ENCODE measurements at places on chromosomes 6 and 20.

DNA sequence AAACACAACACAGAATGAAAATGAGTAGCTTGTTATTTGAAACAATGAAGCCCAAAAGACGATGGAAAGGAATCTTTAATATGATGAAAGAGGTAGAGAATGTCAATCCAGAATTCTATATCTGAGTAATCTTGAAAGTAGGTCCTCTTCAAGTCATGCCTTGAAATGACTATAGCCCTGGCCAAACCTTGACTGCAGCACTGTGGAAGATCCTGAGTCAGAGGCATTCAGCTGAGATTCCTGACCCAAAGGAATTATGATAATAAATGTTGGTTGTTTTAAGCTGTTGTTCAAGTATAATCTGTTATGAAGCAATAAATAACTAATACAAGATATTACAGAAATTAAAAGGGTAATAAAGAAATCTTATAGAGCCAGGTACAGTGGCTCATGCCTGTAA is 64.8 kb downstream of the IBTK start:
- DNase-seq, result no peak

DNA sequence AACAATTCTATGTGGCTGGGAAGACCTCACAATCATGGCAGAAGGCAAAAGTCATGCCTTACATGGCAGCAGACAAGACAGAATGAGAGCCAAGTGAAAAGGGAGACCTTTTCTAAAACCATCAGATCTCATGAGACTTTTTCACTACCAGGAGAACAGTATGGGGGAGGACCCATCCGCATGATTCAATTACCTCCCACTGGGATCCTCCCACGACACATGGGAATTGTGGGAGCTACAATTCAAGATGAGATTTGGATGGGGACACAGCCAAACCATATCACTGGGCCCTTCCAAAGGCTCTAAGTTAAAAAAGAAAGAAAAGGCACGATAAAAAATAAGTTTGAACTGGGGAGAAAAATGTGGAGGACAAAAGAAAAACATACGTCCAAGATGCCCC is 406.9 kb upstream of the CDH4 start:
- DNase-seq, result no peak

DNA sequence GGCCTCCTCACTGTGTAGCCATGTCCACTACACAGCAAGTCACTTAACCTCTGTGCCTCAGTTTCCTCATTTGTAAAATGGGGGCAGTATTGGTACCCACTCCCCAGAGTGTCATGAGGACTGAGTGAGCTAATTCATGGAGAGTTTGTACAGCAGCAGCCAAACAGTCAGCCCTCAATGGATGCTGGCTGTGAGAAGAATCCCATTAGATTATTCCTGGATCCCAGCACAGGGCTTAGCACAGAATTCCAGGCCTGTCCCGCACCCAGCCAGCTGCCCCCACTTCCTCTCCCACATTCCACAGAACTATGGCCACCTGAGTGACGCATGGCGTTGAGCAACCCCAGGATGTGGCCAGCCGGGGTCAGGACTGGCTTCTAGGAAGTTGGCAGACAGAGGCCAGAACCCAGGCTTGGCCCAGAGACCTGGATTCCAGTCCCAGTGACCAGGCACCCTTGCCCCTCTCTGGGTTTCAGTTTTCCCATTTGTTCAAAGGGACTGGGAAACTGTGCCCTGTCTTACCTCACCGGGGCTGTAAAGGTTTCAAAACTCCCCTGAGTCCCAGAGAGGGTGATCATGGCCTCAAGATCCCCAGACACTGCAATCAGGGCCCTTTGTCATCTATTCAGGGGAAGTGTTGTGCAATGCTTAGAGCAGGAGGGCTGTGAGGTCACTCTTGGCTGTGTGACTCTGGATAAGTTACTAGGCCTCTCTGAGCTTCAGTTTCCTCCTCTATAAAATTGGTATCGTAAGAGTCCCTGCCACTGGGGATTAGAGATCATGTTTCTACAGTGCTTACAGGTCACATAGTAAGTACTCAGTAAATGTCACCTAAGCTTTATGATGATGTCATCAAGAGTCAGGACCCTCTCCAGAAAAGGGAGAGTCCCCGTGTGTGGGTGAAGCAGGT is 3.0 kb upstream of the TGM2 start:
- DNase-seq, result no peak

DNA sequence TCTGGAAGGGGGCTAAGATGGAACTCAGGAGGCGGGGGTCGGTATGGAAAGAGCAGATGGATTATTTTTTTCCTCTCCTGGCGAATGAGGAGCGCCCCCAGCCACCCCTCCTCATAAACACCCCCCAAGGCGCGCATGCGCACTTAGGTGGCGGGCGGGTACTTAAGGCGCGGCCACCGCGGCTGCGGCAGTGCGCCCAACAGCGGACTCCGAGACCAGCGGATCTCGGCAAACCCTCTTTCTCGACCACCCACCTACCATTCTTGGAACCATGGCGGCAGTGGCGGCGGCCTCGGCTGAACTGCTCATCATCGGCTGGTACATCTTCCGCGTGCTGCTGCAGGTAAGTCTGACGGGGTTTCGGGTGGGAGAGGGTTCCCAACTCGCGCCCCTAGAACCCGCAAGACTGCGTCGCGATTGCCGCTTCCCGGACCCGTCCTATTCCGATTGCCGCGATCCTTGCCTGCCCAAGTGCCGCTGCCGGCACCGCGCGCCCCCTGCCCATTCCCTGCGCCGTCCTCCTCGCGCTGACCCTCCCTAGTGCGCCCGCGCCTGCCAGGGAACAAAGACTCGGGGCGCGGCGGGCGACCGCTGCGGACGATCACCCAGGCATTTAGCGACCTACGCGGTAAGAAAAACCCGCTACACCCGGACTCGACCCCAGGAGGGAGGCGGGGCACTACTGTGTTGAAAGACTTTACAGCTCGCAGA is at the start of gene NNAT:
TSS of gene NNAT (plus strand) at position 190 of the 711 bp plus-strand sequence. CDS start at position 272, 82 bp downstream.
- no peak for DNase-seq

GRCh38 chr6:31765910-31766794 is 3.7 kb downstream of the SAPCD1 start:
- DNase-seq, result no peak

DNA sequence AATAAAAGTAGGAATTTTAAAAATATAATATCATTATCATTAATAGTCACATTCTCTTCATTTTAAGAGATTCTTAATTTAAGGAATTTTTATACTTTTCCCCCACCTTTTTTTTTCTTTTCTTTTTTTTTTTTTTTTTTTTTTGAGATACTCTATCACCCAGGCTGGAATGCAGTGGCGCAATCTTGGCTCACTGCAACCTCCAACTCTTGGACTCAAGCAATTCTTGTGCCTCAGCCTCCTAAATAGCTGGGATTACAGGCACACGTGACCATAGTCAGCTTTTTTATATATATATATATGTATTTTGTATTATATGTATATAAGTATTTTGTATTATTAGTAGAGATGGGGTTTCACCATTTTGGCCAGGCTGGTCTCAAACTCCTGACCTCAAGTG is 457.7 kb downstream of the CDKAL1 start:
- DNase-seq, result no peak

- no peak for DNase-seq
These were observed 469.7 kb downstream of the CDKAL1 start for GRCh38 chr6:21003780-21004541.

DNA sequence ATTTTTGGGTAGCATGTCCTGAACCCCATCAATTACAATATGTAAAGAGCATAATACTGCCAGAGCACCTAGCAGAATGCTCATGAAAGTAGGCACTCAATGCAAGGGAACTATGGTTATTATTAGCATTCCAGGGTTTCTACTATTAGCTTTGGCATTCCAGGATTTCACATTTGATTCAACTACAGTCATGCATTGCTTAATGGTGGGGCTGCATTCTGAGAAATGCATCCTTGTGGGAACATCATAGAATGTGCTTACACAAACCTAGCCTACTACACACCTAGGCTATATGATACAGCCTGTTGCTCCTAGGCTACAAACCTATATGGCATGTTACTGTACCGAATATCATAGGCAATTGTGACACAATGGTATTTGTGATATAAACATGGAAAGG is 247.8 kb downstream of the CD83 start:
- no peak for DNase-seq

DNA sequence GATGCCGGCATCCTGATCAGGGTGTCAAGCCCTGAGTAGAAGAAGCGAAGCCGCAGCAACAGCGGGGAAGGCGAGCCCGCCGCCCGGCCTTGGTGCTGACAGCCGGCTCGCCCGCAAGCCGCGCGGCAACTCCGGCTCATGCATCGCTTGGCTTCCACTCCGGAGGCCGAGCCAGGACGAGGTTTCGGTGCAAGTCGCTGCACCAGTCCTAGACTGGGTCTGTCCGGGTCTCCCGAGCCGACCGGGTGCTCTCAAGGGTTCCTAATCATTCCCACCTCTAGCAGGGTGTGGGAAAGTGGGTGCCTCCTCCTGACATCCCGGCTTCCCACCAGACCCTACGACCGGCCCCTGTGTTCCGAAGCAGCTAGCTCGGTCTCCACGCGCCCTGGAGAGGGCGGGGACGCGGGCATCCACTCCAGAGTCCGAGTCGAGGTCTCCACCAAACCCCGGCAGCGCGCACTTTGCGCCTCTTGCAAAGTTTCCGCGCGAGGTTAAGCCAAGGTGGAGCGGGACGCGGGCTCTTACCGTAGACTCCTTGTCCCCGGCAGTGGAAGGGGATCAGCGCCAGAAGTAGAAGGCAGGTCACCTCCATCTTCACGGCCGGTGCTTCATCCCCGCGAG is 1.4 kb downstream of the MDGA1 start:
- DNase-seq, result no peak

DNA sequence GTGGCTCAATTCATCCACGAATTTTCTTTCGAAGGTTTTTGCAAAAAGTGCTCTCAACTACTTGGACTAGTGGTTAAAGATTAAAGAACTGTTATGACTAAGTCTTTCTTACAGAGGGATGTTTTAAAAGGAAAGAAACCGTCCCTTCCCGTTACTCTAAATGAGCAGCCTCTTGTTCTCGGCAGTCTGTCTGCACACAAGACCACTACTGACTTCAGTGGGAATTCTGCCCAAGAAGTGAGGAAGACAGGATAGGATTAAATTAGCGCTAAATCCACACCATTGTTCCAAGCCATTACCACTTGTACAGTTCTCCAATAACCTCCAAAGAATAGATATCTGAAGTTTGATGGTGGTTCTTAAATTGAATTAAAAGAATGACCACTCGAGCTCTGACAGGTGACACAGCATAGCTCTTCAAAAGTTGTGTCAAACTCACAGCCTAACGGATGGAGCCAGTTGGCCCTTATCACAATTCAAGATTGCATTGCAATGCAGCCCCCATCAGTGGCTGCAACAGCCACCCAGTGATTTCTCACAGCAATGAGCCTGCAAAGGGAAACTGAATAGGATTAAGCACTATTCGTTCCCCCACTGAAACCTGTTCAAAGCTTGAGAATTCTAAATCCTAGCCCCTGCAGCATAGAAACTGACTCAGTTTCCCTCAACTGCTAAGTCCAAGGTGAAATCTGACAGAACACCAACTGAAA is 1.8 kb downstream of the EPB41L2 start:
- DNase-seq, result no peak

DNA sequence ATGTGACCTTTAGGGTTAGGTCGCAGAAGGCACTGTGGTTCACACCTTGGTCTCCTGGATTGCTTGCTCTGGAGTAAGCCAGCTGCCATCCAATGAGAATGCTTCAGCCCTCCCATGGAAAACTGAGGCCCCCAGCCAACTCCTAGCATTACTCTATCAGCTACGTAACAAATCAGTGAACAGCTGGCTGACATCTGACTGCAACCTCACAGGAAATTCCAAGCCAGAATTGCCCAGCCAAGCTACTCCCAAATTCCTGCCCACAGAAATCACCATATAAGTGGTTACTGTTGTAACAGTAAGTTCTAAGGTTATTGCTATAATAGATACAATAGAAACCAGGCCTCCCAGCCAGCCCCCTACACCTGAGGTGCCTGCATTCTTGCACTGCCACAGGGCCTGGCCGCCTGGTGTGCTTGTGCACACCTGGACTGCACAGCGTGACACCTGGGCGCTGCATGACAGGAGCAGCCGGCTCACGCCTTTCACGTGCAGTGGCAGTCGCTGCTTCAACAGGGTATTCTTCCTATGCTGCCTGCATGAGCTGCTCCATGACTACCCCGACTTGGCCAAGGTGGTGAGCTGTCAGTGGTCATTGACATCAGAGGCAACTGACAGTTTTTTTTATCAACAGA is 429.7 kb upstream of the RUNX2 start:
- DNase-seq, result no peak

GRCh38 chr6:150345781-150346180 is 23.0 kb upstream of the IYD start:
- DNase-seq, result no peak

DNA sequence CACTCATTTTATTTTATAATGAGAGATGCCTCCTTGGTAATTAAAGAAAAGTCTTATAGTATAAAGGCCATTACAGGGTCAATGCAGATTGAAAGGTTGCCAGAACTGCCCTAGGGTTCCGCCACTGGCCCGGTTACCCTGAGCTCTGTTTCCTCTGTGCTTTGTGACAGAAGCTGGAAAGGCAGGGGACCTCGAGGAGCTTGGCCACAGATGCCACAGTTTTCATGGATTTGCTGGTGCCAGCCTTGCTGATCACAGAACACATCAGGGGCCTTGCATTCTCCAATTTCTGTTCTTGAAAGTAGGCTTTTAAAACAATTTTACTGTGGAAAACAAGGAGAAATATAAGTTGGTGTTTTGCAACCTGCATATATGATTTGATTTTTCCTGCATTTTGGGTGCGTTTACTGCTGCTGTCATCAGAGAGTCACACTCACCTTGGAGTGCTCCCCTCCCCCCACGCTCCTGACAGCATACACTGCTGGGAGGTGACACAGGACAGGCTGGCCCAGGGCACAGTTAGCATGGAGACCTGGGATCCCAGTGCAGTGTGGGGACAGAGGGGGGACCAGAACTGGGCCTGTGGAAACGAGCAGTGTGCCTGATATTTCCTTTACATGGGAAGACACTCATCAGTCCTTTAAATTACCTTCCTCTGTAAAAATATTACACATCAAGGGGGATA is 142.8 kb downstream of the CFAP61 start:
- no peak for DNase-seq
